ENCODE measurements at places on chromosomes 3 and 15.
A peak's percentile ranks its signal among the peaks of the same experiment; 100 is the strongest.

- no peak for DNase-seq
Observed at GRCh38 chr15:63246691-63247469, 30.5 kb upstream of the APH1B start.

DNA sequence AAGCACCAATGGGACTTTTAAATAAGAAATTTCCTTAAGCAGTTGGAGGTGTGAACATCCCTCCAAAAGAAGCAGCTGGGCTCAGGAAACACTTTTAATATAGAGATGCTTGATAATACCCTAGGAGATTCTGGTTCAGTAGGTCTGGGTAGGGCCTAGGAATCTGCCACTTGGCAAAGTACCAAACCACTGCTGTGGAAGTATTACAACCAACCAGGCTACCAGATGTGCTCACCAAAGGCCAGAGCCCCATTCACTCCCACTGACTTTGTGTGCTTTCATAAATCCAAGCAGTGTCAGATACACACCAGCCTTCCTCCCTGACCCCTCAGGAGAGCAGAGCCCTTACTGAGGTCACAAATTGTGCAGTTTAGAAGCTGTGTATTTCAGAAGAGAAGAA lies 162.6 kb downstream of the CCNL1 start:
- DNase-seq: no peak

DNA sequence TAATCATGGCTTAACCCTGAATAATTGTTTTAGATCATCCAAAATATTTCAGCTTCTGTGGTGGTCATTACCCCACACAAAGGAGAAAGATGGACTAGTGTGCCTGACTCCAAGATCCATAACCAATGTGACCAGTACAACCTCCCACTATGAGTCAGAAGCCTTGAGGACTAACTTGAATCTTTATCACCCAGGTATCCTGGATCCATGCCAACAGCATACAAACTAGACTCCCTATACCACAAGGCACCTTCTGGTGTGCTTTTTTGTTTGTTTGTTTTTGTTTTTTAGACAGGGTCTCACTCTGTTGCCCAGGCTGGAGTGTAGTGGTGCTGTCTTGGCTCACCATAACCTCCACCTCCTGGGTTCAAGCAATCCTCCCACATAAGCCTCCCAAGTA lies 317.7 kb downstream of the VPS13C start:
- DNase-seq: no peak

DNA sequence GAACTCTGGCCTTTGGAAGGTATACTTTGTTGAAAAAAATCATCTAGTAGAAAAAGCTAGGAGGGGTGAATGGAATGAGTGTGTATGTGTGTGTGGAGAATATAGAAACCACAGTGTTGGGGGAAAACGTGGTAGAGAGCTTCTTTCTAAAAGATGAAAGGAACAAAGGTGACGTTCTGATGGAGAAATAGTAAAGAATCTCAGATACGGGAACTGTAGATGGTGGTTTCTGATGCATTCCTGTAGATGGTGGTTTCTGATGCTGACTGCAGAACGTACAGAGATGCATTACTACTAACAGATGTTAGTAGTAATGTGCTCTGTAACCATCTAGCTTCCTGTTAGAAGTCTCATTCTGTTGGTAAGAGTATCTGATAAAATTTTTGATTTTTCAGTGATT lies 60.2 kb downstream of the VPS8 start:
- DNase-seq: no peak

DNA sequence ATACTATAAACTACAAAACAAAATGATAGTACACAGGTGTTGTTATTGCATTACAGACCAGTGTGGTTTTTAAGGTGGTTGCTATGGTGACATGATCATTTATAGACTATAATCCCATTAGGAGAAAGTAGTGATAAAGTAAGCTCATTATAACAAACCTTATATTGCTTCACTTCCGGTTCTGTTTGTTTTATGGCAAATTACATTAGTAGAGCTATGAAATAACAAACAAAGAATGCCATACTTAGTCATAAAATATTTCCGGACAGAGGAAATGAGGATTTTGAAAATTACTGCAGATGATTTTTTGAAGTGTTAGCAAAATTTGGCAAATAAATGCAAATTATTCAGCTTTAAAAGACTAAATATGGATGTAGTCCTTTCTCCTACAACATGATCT lies 640.4 kb upstream of the ARPP21 start:
- DNase-seq: no peak

DNA sequence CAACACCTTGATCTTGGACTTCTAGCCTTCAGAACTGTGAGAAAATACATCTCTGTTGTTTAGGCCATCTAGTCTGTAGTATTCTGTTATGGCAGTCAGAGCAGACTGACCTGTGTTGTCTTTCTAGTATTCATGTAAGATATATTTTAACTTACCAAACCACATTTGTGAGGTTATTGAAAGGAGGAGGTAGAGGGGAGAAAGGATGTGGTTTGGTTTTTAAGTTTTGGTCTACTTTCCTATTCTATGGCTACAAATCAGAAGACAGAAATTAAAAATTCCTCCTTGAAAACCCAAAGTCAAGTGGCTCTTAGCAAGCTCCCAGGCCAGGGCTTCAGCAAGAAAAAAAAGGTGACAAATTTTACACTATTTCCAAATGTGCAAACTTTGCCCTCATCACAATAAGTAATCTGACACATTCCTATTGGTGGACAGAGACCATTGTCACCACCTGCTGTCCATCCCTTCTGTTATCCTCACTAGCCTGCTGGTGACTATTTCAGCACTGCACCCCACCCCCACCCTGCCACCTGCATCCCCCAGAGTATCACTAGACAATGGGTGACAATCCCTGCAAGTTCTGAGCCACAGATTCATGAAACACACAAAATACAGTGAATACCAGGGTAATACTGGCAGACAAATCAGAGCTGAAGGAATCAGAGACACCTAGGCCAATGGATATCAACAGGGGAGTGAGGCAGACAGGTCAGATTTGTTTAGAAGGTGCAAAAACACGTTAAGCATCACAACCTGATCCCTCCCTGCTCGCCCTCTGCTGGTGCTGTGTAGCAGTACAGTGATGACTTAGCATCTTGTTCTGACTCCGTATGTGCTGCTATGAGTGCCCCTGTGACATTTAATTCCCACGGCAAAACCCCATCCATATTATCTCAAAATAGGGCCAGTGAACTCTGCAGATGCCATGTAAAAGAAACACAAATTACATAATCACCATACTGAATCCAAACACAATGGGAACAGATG lies 79.0 kb upstream of the DCLK3 start:
- peak; percentile 7 for DNase-seq

GRCh38 chr15:27512281-27513001 lies 541.5 kb downstream of the GABRG3 start:
- no peak for DNase-seq

- no peak for DNase-seq
Observed at GRCh38 chr3:103796068-103796467, 1361.3 kb downstream of the ZPLD1 start.

GRCh38 chr3:61789861-61790260 lies 228.5 kb downstream of the PTPRG start:
- DNase-seq: no peak

DNA sequence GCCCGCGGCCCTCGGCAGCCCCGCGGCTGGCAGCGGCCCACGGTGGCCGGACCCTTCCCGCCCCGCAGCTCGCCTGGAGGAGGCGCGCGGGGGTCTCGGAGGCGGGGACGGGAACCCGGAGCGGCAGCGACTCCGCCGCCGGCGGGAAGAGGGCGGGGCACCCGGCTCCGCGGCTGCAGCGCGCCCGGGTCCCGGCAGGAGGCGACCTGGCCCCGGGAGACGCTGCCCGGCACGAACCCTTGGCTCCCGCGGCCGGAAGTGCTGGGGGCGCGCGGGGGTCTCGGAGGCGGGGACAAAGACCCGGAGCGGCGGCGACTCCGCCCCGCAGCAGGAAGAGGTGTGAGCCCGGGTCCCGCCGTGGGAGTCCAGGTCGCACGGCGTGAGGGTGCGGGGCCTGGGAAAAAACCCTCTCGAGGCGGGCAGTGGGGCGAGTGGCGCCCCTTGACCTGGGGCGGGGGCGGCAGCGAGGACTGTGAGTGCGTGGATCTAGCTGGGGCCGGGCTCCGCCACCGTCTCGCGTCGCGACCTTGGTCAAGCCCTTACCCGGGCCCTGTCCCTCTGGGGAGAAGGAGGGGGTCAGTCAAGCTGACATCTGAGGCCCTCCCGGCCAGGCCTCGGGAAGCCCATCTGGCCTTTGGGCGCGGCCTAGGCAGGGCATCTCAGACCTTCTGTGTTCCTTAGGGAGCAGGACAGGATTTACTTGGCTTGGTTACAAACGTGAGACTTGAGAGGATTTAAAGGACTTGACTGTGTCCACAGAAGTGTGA lies at the start of gene CIB2:
Gene CIB2 (minus strand): TSS at position 151 of the 767 bp plus-strand sequence. CDS start 230 bp downstream, outside the sequence.
- peak; percentile 23 for DNase-seq

DNA sequence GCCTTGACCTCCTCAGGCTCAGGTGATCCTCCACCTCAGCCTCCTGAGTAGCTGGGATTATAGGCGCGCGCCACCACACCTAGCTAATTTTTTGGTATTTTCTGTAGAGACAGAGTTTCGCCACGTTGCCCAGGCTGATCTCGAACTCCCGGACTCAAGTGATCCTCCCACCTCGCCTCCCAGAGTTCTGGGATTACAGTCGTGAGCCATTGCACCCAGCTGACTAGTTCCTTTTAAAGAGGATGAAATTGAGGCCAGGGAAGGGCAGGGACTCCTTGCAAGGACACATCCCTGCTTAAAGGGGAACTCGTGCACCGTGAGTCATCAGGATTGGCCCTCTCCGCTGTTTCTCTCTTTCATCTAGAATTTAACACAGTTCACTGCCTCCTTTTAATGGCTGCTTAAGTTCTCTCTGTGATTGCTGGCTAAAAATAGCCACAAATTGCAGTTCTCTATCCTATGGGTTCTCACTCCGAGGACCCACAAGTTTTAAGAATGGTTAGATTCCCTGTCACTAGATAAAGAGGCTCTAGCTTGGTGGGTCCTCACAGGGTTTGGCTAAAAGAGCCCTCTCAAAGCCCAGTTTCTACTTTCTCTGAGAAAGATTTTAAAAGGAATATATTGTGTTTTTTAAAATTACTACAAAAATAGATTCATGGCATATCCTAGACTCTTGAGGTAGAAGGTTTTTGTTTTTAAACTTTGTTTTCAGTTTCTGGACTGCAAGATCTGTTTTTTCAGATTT lies 1.4 kb downstream of the CRTAP start:
- no peak for DNase-seq

DNA sequence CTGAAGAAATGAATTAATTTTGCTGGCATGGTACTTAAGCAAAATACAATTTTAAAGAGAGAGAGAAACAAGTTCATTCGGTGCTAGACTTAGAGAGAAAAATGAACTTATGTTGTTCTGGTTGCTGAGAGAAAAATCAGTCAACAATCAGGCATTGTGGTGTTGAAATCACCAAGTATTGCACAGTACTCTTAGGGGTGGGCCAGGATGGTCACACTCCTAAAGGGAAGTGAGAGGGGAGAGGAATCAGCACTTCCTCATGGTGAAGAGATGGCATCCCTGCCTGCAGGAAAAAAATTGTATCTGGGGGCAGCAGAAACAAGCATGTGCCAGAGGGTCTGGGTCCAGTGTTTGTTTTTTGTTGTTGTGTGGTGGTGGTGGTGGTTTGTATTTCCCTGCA lies 7.0 kb upstream of the DMXL2 start:
- no peak for DNase-seq

GRCh38 chr3:14647976-14648955 lies 3.3 kb upstream of the CCDC174 start:
- DNase-seq: no peak

DNA sequence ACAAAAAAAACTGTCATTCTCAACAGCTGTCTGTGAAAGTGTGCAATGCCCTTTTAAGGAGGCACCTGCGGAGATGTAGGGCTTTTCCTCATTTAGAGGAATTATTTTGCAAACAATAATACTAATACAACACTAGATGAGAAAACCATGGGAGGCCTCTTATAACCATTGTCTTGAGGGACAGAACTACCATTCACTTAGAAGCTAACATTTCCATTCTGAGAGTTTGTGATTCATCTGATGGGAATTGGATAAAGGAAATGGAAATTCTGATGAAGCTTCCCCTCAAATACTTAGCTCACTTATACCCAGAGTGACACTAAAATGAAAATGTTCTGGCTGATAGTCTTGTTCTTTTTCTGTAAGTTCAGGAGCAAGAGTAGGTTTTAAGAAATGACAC lies 147.7 kb downstream of the CADPS start:
- no peak for DNase-seq

- peak; percentile 31 for DNase-seq
Observed at GRCh38 chr3:13420831-13421765, 976 bp upstream of the NUP210 start.
